ENCODE measurements at places on chromosomes 12 and 14.
A peak's percentile ranks its signal among the peaks of the same experiment; 100 is the strongest.

GRCh38 chr12:124739953-124740561, 123.6 kb downstream of the SCARB1 start:
- DNase-seq, result no peak

- no peak for DNase-seq
Observed at GRCh38 chr12:109740694-109741245, 27.1 kb downstream of the FAM222A start.

DNA sequence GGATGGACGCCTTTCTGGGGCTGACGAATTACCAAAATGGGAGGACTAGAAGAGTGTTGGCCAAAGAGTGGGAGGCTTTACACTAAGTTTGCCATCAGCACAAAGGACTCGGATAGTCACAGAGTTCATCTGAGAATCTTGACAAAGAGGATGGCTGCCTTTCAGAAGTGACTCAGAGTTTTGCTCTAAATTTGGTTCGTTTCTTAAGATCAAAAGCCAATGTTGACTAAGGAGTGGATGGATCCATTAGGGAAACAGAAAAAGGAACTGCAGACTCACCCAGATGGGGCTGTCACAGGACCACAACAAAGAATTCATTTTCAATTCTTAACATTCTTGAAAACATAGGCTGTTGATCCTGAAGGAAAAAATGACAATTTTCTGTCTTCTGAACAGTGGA, 81.3 kb upstream of the DUSP6 start:
- DNase-seq, result no peak

GRCh38 chr12:24743941-24744793, 204.7 kb downstream of the BCAT1 start:
- DNase-seq, result no peak

GRCh38 chr12:49476091-49476490, 62.7 kb upstream of the KCNH3 start:
- no peak for DNase-seq

DNA sequence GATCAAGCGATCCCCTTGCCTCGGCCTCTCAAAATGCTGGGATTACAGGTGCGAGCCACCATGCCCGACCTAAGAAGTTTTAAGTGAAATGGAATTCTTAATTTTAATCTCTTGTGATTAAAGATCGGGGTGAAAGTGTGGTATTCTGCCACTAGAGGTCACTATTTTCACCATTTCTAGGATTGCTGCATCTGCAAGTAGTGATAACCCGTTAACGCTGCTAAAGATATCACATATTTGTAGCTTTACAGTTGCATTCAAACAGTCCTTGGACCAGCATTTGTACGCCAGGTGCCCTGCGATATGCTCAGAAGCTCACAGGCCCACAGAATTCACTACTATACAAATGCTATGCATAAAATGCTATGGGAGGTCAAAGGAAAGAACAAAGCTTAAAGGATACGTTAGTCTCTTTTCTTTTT, 19.3 kb downstream of the CCDC62 start:
- peak; percentile 43 for DNase-seq

DNA sequence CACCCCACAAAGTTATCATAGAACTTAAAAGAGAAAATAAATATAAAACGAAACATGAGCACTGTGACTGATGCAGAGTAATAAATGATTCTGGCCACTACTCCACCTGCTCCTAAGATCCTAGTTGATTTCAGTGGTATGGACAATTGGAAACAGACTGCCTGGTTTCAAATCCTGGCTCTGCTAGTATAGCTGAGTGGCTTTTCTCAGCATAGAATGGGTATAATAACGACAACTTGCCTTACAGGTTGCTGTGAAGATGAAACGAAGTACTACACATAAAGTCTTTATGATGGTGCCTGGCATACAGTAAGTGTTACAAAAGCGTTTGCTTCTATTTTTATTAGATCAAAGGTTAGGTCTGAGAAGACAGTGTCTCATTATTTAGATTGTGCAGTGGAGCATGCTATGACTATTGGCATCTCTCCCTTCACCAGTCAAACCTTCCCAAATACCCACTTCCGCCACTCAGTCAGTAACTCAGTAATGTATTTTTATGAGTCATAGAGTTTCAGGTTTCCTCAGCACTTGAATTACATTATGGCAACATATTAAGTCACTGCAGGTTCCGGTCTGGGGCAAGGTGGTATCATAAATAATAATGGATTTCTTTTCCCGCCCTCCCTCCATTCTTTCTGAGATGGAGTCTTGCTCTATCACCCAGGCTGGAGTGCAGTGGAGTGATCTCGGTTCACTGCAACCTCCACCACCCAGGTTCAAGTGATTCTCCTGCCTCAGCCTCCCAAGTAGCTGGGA, 29.7 kb upstream of the NR2C1 start:
- DNase-seq, result peak; percentile 96

DNA sequence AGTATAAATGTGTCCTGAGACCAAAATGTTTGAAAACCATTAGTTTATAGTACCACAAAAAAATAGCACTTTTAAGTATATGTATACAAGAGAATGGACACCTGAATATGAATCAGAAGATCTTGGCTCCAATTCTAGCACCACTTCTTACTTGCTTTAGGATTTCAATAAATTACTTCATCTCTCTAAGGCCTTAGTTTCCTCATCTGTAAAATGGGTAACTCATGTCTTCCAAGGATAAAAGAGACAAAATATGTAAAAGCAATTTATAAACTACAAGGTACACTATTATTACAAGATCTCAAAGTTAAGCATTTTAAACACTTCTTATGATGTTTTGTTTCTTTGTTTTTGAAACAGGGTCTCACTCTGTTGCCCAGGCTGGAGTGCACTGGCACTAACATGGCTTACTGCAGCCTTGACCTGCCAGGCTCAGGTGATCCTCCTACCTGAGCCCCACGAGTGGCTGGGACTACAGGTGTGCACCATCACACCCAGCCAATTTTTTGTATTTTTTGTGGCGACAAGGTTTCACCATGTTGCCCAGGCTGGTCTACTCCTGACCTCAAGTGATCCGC, 9.4 kb downstream of the DUSP16 start:
- no peak for DNase-seq

- no peak for DNase-seq
Observed at GRCh38 chr14:84181072-84181471, 1348.9 kb upstream of the FLRT2 start.

GRCh38 chr12:108729612-108730364, 1.5 kb downstream of the CORO1C start:
- DNase-seq, result peak; percentile 55

GRCh38 chr12:53766881-53767280, 15.1 kb upstream of the CISTR start:
- no peak for DNase-seq

DNA sequence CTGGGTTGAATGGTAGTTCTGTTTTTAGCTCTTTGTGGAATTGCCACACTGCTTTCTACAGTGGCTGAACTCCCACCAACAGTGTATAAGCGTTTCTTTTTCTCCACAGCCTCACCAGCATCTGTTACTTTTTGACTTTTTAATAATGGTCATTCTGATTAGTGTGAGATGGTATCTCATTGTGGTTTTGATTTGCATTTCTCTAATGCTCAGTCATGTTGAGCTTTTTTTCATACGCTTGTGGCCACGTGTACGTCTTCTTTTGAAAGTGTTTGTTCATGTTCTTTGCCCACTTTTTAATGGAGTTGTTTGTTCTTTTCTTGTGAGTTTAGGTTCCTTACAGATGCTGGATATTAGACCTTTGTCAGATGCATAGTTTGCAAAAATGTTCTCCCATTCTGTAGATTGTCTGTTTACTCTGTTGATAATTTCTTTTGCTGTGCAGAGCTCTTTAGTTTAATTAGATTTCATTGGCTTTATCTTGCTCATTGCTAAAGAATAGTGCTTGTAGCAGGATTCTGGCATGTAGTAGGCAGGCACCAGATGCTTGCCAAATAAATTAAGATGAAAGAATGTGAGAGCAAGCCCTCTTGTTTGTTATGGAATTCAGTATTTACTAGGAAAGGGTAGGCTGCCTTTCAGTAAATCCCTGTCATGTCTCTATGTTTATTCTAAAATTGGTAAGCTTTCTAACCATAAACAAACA, 86.8 kb downstream of the PDE3A start:
- no peak for DNase-seq

- DNase-seq, result no peak
Observed at GRCh38 chr12:22333713-22334409, 646 bp downstream of the ST8SIA1 start.

GRCh38 chr12:120839503-120839902, 64.7 kb downstream of the SPPL3 start:
- no peak for DNase-seq

DNA sequence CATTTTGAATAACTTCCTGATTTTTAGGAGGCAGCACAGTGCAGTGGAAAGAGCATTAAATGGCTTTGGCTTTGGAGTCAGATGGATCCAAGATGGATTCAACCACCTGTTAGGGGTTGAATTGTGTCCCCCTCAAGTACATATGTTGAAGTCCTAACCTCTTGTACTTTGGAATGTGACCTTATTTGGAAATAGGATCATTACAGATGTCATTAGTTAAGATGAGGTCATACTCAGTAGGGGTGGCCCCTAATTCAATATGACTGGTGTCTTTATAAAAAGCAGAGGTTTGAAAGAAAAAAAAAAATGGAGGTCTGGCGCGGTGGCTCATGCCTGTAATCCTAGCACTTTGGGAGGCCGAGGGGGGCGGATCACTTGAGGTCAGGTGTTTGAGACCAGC, 18.8 kb downstream of the ATP5MC2 start:
- no peak for DNase-seq

Measured in HCEC 1CT (cell line).